ENCODE measurements at places on chromosomes 3 and 15.

DNA sequence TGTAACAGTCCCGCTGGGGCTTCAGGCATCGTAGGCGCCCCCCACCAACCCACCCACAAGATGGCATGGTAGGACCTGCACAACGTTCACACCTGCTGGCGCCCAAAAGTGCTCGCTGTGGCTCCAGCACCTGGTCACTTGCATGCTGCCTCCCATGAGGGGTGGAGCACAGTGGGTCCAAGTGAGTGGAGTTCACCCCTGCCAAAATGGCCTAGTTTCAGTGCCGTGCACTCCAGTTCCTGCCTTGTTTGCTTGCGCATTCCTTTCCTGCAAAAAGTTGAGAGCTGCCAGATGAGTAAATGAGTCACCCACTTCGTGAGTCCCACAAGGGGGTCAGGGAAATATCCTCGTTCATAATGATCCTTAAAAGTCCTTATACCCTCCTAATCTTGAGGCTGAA, 788.7 kb upstream of the DPPA4 start:
- DNase-seq, result no peak

- peak; percentile 92 for DNase-seq
These were observed 68.4 kb upstream of the CHRNB4 start for GRCh38 chr15:78709263-78709882.

DNA sequence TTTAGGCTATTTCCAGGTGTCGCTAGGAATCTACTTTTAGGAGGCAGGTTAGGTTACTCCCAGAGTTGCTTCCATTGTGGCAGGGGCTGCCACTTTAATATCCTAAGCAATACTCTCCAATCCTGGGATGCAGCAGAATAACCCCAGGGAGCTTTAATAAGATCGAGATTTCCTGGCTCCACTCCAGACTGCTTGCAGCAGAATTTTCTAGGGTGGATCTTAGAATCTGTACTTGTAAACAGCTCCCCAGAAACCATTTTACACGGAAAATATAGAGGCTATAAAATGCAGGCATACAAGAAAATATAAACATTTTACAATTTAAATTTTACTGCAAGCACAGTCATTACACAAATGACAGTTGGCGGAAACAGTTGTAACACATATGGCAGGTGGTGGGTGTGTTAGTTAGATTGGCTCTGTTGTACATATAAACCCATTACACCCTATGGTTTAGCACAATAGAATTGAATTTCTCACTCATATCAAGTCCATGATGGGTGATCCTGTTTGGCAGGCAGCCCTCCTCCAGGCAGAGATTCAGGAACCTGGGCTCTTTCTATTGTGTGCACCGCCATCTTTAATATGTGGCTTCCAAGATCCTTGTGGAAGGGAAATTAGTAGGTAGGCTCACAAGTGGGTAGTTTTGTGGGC, 35.0 kb upstream of the TNFAIP8L3 start:
- DNase-seq, result no peak

- DNase-seq, result no peak
These were observed 32.8 kb upstream of the EID1 start for GRCh38 chr15:48845123-48845522.

GRCh38 chr15:69323893-69324430, 25.2 kb downstream of the PAQR5 start:
- DNase-seq, result no peak

GRCh38 chr3:32601722-32602121, 31.1 kb upstream of the DYNC1LI1 start:
- DNase-seq, result no peak

GRCh38 chr15:76667943-76668715, 237.0 kb downstream of the SCAPER start:
- DNase-seq, result no peak

GRCh38 chr3:195153653-195154052, 117.3 kb downstream of the XXYLT1 start:
- DNase-seq, result no peak

GRCh38 chr15:77836121-77836692, 203.5 kb upstream of the LINGO1 start:
- DNase-seq, result peak; percentile 50

DNA sequence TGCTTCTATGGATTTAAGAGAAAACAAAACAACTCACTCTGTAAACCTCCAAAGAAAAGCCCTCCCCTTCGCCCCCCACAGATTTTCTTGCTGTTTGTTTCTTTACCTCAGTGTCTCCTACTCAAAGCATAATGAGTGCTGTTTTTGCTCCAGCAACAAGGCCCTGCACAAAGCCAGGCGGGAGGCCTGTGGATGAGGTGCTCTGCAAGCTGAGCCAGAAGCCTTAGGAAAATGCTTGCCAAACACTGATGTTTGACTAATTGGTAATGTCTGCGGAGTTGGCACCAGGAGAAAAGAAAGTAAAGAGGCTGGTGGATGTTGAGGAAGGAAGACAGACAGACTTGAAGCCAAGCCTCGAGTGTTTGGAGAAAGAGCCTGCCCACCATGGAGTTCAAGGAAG, 99.7 kb downstream of the RARB start:
- DNase-seq, result peak; percentile 89

DNA sequence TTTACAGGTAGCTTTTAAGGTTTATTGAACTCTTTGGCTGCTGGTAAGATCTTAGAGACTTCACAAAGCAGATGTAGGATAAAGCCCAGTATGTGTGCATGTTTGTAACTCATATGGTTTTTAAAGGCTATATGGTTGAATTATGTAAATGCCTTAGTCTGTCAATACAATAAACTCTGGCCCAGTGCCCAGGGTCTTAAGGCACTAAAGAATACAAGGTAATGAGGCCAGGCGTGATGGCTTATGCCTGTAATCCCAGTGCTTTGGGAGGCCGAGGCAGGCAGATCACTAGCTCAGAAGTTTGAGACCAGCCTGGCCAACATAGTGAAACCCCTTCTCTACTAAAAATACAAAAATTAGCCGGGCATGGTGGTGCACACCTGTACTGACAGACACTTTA, 170.3 kb upstream of the CGNL1 start:
- no peak for DNase-seq

DNA sequence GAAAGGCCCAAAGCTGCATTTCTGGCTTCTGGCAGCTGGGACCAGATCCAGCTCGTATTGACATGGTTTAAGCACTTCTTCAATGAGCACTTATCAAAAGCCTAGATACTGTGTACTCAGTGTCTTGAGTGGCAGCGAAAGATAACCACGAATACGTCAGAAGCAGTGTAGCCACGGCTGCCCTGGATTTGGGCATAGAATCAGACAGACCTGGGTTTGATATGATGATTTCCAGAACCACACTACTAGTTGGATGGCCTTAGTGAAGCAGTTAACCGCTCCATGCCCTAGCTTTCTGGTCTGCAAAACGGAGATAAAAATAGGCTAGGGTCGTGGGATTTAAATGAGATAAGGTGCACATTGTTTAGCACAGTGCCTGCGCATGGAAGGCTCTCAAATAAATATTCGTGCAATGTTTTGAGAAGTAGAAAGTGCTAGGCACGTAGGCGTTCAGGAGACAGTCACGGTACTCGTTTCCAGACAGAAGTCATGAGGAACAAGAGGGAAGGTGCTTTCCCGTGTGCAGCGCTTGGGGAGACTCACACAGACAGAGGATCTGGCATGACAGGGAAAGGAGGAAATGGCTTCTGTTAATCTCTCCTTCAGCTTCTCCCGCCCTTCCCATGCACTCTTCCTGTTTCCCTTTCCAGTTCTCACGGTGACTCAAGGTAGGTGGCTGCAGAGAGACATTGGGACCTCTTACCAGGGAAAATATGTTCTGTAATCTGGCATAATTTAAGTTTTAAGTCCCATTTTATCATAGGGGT, 70.3 kb downstream of the CCNL1 start:
- no peak for DNase-seq

- DNase-seq, result no peak
These were observed 263.9 kb upstream of the IGF1R start for GRCh38 chr15:98384328-98385029.

DNA sequence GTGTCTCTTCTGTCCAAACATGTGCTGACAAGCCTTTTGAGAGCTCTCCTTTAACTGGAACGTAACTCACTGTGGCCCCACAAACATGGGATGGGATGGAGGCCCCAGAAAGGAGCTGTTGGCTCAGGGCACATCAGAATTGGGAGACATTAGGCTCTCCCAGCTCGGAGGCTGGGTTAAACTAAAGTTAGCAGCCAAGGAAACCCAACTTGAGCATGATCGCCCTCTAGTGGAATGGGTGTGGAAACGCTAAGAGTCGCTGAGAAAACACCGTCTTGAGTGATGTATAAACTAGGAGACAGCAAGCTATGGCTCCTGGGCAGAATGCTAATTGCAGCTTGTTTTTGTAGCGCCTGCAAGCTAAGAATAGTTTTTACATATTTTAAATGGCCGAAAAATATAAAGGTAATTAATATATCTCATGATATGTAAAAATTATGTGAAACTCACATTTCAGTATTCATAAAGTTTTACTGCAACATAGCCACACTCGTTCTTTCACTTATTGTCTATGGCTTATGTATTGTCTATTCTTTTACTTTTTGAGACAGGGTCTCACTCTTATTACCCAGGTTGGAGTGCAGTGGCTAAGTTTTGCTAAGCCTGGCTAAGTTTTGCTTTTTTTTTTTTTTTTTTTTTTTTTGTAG, 138.8 kb upstream of the HACD2 start:
- DNase-seq, result peak; percentile 46

DNA sequence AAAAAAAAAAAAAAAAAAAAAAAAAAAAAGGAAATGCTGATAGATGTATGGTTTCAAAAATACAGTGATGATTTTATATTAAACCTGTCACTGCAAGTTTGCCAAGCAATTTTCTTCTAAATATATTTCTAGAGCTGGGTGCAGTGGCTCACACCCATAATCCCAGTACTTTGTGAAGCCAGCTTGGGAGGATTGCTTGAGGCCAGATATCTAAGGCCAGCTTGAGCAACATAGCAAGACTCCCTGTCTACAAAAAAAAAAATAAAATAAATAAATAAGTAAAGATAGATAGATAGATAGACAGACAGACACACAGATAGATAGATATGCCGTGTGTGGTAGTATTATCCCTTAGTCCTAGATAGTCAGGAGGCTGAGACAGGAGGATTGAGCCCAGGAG, 41.4 kb upstream of the ST3GAL6 start:
- no peak for DNase-seq

DNA sequence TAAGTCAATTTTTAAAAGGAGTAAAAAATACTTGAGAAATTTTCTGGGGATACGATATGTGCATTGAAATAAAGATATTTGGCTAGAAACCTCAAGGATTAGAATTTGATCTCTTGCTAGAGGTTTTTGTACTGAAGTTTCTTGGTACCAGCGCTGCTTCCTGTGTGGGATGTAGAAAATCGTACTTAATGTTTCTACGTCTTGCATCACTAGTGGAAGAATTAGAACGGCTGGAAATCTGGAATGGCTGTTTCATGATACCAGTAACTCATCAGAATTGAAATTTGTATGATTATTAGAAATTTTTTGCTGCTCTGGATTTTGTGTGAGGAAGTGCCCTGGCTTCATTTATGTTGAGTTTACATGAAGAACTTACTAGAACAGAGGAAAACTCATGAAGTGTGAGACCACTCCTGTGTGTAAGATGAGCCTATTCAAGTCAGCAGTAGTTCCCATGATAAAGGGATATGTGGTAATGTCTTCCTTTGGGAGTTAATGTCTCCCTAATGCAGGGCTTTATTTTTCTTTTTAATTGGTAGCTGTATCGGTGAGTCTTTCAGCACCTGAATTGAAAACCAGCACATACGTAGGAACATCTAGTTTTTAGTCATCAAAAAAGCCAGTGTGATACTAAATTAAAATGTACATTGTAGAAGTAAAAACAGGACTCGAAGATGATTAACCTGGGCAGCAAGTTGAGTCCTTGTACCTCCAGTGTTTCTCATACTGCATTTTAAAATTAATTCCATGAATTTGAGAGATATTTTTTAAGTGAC, 3.2 kb downstream of the KBTBD8 start:
- no peak for DNase-seq

DNA sequence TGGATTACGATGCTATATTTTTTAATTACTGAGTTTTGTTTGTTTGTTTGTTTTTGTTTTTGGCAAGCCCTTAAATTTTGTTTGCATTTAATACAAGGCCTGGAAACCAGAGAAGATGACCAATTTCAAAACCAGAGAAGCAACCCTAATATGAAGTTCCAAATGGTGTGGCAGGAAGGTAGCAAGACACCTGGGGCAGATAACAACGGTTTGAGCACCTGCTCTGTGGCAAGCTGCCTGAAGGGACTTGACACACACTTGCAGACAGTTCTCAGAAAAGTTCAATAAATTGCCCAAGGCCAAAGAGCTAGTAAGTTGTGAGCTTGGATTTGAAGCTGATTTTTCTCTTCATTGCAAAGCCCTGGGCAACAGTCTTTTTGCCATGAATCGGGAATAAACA, 151.2 kb upstream of the UBE2E1 start:
- DNase-seq, result no peak

DNA sequence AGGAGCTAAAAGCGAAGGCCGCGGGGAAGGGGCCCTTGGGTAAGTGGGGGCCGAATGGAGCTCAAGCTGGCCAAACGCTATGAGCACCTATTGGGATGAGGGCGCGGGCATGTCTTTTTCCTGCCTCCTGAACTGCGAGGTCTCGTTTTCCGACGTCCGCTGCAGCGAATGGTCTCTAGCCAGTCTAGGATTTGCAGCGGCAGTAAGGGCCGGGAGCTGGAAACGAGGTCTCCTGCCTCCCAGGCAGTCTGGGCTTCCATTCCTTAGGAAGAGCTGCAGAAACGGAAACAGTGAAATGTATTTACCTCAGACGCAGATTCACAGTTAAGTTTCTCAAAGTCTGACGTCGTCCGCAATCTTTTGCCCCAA, 517 bp downstream of the TMA7 start:
- DNase-seq, result no peak

DNA sequence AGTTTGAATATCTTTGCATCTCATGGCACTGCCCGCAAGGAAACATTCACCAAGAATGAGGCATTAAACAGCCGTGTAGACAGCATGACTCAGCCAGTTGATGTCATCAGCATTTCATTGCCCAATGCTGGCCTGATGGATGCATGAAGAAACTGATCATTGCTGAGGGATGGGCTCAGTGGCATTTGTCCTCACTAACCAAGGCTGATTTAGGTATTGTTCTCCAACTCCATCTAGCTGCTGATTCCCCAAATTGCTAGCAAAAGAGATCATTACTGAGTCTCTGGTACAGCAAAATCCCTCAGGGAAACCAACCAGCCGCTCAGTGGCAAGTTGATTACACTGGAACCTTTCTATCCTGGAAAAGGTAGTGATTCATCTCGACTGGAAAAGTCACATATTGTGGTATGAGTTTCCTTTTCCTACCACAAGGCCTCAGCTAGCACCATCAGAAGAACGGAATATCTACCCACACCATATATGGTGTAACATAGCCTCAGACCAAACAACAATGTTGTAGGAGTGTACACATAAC, 186.5 kb upstream of the GAP43 start:
- no peak for DNase-seq

- DNase-seq, result no peak
These were observed 32.3 kb upstream of the CTSH start for GRCh38 chr15:78977091-78977571.

DNA sequence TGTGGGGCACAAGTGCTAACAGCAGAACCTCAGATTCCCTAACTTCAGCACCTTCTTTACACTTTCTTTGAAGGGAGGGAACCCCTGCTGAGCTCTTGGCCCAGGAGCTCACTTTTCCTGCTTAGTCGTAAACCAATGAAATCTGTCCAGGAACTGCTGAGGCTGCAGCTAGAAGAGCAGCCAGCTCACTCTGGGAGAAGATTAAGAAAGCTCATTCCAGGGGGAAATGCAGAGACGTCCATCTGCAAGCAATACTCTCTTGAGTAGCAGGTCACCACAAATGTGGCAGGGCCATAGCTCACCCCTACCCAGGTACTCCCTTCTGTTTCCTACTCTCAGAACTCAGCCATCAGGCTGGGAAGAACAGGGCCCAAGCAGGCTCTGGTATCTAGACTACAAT, 103.3 kb downstream of the WDR76 start:
- DNase-seq, result no peak

- DNase-seq, result peak; percentile 87
These were observed 226.7 kb upstream of the C2CD4B start for GRCh38 chr15:62391641-62392262.

Measured in posterior cingulate gyrus (tissue), 11 donors.